ENCODE measurements at places on chromosomes 2 and 18.

DNA sequence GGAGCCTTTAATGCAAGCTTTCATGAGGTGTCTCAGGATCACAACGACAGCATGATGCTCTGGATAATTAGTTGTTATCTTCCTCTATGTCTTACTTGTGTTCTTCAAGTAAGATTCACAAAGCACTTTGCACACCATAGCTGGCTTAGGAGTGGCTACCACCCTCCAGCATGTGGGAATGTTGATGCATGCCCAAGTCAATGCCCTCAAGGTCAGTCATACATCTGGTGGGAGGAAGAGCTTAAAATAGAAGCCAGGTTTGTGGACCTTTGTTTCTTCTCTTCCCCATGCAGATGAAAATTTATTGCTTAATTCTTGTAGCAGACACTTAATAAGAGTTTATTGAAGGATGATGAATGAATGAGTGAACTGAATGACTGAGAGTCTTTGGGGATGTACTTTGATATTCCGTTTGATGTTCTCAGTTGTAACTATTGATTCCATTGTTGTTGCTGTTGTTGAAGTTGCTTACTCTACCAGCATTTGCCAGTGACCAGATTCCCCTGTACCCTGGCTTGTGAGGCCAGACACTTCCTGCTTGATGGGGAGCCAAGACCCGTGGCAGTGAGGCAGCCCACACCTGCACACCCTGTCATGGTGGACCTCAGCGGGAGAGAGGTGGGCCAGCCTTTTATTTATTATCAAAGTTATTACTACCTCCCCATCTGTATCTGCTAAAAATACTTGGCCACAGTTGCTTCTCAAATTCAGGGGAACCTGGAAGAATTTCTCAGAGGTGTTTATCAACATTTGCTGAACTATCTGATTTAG, 137.8 kb downstream of the LAMA3 start:
- no peak for DNase-seq

- DNase-seq: peak; percentile 14
These were observed 118.0 kb downstream of the MREG start for GRCh38 chr2:215895330-215895729.

DNA sequence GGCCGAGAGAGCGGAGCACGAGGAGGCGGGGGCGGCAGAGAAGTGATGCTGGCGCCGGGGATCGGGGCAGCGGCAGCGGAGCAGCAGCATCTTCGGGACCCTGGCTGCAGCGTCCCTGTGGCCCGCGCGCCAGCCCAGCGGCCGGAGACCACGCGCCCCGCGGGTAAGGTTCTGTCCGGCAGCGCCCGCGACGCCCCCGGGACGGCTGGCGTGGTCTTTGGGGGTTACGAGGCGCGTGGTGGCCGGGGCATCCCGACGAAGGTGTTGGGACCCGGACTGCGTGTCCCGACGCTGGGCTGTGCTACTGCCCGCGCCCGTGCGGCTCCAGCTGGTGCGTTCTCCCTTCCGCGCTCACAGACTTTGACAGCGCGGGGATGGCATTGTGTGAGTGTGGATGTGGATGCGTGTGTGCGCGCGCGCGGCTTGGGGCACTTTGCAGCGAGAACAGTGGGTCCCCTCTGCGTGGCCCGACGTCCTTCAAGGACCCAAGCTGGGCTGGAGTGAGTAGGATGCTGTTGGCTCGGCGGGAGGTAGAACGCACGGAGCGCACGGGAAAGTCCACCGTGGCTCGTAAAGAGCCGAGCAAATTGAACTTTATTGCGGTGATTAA, 405.0 kb downstream of the XIRP2 start:
- peak; percentile 46 for DNase-seq

- DNase-seq: no peak
These were observed 98.9 kb upstream of the CYP1B1 start for GRCh38 chr2:38174646-38175423.

DNA sequence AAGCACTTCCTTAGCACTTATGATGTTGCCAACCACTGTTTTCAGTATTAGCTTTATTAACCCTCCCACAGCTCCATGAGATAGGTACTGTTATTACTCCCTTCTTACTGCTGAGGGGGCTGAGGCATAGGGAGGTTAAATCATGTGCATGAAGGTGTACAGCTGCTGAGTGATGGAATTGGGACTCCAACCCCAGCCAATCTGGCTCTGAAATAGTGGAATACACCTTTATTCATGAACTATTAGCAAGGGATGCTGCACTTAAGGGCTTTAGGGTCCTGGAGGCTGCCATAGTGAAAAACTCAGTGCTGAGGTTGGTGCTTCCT, 19.2 kb downstream of the SMARCAL1 start:
- no peak for DNase-seq

- no peak for DNase-seq
These were observed 1.4 kb downstream of the ARID5A start for GRCh38 chr2:96537734-96538486.

DNA sequence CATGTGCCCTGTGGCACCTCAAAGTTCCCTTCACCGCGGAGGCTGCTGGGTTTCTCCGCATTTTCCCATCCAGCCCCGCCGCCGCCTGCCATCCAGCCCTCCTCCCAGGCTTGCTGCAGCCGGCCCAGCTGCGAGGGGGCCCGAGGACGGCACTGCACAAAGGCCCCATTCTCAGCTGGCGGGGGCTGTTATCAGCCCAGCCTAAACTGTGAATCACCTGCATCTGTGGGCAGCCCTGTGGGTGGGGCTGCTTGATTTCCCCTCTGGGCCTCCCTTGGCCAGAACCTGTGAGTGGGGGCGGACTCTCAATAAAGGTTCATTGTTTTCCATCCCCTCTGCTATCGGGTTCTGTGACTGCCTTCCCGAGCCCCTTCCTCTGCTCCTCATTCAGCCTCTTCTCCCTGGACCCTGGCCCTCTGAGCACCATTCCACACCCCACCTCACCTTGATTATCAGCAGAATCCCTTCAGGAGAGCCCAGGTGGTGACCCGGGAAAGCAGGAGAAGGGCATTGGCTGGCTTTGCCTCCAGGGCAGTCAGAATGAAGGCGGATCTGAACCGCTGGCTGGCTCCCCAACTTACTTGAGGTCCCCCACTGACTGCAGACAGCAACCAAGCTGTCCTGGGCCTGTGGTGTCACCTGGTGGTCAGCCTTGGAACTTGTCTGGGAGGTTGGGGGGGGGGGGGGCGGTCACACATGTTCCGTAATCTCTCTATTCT, 204.5 kb downstream of the ZFP36L2 start:
- no peak for DNase-seq

GRCh38 chr2:203427061-203427460, 98.9 kb downstream of the ABI2 start:
- no peak for DNase-seq

DNA sequence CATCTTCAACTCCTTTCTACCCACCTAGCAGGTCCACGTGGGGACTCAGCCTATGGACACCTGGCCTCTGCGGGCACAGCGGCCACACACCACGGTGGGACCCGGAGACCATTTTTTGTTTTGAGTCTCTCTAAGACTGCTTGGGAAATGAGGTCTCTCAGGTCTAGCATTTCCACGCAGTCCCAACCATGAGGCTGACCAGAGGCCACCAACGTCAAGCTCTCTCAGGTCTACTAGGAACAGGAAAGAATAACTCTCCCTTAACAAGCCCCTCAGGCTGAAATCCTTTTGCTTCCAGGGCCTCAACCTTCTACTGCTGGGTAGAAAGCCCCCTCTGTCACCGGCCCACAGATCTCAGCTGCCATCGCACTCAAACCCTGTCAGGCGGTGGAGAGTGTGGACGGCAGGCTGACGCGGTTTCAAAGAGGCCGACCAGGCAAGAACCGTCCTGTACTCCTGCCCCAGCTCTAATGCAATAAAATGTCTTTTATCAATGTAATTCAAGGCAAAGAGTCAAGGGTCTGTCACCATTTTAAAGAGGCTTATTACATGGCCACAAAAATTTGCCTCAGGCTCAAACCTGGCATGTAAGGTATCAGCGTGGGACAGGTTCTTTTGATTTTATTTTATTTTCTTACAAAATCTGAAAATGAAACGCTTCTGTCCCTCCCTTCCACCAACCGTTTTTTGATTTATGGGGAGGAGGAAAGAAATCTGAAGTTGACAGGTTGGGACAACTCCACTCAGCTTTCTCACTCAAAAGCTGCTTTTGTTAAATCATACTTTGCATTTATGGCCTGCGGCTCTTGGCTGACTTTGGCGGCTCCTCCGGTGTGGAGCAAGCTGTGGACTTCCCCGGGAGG, 74.0 kb downstream of the BCL11A start:
- DNase-seq: no peak

DNA sequence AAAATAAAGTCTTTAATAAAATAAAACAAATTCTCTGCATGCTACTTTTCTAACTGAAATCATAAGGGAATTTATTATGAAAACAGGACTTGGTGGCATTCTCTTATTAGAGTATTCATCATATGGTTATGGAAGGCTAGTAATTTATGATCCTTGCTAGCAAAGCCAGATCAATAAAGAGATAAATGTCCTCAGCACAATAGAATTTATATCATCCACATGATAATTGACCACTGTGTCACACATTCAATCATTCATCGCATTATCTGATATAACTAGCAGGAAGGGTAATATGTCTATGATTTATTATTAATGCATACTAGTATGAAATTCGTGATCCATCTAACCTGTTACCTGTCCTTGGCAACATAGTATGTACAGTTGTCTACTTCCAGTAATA, 175.8 kb downstream of the MYO3B start:
- DNase-seq: no peak

GRCh38 chr18:50679056-50679455, 119.2 kb downstream of the MAPK4 start:
- DNase-seq: no peak

- DNase-seq: no peak
These were observed 51.4 kb downstream of the SLC8A1 start for GRCh38 chr2:40400336-40400953.

DNA sequence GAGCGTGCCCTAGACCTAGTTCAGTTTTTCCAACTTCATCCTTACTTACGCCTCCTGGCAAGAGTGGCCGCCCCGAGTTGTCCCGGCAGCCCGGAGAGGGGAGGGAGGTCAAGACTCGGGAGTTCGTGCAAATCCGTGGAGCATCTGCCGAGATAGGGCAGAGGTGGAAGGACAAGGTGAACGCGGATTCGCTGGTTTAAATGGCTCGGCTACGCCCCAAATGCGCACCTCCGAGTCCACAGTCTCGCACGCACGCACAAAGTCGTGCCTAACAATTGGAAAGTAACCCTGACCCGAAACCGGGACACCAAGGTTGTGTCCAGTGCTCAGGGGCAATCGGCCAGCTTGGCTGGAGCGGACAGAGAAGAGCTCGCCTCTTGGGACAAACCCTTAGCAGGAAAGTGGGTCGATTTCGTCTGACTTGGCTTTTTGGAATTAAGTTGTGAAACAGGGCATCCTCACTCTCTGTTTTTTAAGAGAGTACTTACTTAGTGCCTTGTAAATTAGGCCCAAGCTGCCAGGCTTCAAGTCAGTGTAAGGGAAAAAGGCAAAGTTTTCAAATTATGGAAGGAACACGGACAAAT, 726 bp upstream of the SS18 start:
- no peak for DNase-seq

DNA sequence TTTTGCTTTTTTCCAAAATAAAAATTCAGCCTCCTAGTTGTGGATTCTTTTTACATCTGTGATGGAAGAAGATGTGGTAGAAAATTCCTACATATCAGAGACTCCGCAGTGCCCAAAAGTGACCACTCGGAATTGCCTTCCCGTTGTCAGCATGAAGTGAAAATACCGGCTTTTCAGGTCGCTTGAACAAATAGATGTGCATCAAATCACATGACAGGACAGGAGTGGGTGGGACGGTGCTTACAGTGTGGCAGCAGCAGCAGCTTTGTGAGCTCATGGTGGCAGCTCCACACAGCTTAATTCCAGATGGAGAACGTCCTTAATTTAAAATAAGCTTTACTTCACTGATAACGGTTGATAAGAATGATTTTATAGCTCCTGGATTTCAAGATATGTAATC, 20.3 kb downstream of the SALL3 start:
- DNase-seq: no peak

DNA sequence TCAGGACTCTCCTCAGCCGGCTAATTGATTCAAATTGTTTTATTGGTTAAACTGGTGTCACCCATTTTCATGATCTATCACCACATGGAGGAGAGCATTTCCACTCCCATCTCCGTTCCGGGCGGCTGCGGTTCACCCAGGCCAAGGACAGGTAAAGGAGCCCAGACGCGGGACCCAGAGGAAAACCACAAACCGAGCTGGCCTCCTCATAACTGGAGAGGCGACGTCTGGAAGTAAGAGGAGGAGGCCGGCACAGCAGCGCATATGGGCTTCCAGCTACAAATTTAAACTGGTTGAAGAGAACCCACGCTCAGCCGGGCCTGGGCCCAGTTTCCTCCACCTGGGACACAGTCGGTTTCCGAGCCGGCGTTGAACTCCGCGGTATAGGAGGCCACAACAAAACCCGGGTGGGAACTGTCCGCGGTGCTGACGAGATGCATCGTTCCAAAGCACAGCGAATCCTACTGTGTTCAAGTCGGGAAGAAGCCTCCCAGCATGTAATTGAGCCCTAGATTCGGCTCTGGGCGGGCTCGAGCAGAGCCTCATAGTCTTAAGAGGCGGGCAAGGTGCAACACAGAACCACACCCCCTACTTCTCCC, 3.0 kb upstream of the SKOR2 start:
- no peak for DNase-seq

DNA sequence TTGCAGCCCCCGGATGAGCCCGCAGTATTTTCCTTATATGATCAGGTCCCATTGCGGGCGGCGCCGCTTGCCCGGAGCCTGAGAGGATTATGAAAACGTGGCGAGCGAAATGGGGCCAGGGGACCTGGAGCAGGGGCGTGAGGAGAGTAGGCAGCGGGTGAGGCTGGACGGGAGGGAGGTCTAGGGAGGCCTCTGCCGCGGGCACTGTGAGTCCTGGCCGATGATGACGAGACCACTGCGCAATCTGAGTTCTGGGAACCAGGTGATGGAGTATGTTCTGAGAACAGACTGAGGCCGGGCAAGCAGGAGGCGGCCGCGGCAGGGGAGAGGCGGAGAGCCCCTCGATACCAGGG, 790 bp upstream of the ACAA2 start:
- peak; percentile 85 for DNase-seq

GRCh38 chr2:109185821-109186570, 57.0 kb downstream of the SH3RF3 start:
- DNase-seq: no peak

DNA sequence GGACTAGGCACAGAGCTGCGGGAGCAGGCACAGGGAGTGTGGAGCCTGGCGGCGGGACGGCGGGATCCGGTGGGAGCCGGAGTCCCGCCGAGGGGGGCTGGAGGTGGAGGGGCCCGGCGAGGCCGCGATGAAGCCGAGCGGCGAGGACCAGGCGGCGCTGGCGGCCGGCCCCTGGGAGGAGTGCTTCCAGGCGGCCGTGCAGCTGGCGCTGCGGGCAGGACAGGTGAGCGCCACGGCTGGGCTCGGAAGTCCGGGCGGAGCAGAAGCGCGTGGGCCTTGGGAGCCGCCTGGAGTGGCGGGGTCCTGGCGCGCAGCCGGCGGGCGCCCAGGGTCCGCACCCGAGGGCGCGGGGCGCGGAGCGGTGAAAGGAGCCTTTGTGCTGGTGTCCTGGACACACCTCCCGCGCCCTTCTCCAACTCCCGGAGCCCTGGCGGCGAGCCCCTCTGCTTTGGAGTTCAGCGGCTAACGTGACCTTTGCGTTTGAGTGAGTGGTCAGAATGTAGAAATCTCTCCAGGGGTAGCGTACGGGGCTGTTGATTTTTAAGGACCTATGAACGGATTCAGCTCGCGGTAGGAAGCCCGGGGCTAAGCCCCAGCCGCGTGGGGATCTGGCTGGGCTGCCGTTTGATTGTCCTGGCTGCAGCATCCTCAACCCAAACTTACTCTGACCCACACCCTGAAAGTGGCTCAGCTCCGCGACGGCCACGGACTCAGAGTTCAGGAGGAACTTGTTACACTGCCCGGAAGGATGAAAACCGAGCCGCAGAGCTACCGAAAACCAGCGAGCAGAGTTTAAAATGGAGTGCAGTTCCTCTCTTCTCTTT, 448 bp downstream of the IMPA2 start:
- DNase-seq: peak; percentile 45

- DNase-seq: no peak
These were observed 141.9 kb downstream of the SLC4A3 start for GRCh38 chr2:219769090-219769910.

All from NCI-H1105 treated with DMSO at 0.1 percent for 48 hours (cell line).